ENCODE measurements at places on chromosomes 16 and 17.
A peak's percentile ranks its signal among the peaks of the same experiment; 100 is the strongest.

- no peak for DNase-seq
Measured at GRCh38 chr16:2835638-2836493, 5.8 kb downstream of the ZG16B start.

- DNase-seq: peak; percentile 61
Measured at GRCh38 chr17:72150632-72151460, 30.0 kb downstream of the SOX9 start.

DNA sequence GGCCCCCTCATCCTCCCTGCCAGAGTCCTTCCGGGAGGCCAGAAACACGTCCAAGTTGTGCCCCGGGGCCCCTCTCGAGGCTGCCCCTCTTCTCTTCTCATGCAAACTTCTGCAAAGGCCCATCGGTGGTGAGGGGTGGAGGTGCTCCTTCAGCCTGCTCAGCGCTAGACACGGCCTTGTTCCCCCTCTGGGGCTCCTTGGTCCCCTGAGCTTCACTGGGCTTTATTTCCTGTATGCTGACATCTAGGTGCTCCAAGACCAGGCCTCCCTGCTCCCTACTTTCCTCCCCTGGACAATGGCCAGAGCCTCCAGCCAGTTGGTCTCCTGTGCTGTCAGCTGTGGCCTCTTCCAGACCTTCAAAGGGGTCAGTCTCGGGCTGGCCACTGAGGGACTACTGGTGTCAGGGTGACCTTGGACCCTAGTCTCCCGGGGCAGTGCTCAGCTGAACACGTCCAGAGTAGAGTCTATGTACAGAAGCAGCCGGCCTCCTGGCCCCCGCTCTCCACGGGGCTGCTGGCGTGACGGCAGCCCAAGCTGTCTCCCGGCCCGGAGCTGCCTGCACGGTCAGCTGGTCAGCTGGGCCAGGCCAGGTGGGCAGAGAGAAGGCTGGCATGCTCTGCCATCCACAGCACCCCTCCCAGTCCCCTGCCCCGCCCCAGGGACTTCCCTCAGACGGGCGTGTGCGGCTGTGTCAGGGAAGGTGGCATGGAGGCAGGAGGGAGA lies 1.7 kb upstream of the PRR35 start:
- DNase-seq: no peak

DNA sequence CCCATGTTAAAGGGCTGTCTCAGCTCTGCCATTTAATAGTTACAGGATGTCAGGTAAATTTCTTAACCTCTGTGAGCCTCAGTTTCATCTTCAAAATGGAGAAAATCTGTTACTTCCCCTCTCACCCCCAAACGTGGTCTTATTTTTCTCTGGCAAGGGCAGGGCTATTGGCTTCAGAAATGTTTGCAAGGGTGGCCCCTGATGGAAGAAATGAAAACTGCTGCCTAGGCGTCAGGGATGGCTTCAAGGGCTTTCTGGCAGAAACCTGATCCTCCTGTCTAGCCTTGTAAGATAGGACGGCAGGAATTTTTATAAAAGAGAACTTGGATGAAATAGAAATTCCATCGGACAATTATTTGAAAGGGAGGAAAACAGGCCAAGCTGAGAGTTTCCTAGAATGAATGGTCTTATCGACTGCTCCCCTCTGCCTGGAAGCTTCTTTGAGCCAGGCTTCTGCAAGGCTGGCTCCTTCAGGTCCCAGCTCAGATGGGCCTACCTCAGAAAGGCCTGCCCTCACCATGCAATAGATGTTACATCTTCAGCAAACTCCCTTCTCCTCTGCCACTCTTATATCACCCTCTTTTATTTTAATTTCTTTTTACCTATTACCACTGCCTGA lies 43.0 kb upstream of the TANGO6 start:
- DNase-seq: peak; percentile 81

DNA sequence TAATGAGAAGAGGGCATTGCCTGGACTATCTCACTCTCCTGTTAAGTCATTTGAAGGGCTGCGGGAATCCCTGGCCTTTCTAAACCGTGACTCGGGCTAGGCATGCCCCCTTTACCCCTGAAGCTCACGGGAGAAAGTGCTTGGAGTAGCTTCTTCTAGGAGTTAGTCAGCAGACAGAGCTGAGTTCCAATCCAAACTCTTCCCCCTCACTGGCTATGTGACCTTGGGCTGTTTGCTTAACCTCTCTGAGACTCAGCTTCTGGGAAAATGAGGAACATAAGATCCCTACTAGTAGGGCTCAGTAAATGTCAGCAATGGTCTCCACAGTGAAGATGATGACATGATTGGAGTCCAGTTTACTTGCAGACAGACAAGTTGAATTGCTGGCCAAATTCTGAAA lies 5.7 kb upstream of the B9D1 start:
- DNase-seq: no peak

- peak; percentile 12 for DNase-seq
Measured at GRCh38 chr16:84268291-84269040, 26.2 kb upstream of the WFDC1 start.

DNA sequence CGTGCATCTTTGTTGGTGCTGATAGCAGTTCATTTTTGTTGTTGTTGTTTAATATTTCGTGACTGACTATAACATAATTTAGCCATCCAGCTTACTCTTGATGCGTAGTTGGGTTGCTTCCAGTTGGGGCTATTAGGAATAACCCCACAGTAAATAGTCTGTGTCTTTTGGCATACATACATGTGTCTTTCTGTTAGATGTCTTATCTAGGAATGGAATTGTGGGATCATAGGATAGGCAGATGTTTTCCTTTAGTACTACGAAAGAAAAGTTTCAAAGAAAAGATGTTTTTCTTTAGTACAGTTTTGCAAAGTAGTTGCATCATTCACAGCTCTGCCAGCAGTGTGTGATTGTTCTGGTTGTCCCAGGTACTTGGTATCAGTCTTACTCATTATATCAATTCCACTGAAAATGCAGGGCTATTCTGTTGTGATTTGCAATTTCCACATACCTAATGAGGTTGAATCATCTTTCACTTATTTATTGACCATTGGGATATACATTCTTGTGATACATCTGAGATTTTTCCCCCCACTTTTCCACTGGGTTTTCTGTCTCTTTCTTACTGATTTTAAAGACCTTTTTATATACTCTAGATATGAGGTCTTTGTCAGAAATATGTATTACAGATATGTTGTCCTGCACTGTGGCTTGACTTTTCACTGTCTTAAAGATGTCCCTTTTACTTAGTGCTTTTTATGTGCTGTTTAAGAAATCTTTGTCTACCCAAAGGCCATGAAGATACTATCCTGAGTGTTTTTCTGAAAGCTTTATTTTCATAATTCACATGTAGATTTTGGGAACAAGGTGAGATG lies 173.3 kb downstream of the MRTFB start:
- DNase-seq: no peak

- DNase-seq: no peak
Measured at GRCh38 chr17:72175263-72175662, 54.4 kb downstream of the SOX9 start.

DNA sequence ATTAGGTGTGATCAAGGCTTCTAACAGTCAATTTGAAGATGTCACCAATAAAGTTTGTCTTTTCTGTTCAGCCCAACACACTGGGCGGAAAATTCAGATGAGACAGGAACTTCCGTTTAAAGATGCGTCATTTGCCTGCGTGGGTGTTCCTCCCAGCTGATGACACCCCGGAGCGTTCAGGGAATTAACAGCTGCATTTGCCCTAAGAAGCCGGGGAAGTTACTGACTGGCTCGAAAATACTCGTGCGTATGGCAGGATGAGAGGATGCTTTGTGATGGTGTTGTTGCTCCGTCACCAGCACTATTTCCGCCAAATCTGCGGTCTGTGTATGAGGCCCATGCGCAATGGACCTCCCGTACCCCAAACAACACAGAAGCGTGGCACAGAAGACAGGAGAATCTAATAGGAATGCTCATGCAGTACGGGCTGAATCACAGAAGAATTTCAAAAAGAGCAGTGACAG lies 11.9 kb upstream of the PVALEF start:
- no peak for DNase-seq

DNA sequence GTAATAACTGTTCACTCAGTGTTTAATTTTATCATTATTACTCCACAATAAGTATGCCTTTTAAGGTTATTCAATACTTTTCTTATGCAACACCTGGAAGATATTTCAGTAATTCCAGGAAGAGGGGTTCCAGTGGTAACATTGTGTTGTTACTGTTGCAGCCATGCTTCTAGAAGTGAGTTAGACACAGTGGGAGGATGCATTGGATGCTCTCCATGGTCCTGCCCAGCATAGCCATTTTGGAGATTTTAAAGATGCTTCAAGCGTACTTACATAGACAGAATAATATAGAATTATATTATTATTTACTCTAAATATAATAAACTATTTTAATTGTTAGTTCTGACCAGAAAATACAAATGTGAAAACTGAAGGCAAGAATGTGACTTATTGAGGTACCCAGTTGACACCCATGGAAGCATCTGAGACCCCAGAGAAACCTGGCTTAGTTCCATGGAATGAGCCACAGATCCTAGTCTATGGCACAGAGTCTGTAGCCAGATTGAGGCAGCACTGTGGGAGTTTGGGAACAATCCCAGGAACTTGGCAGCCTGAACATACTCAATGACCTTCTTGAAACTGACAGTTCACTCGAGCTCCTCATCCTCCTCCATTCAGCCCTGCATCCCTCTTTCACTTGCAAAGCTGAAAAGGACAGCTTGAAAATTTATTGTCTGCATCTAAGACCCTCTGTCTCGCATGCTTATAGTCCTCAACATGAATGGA lies 190.1 kb upstream of the HS3ST4 start:
- DNase-seq: peak; percentile 10
